ENCODE measurements at places on chromosomes 2 and 18. TPM values are rescaled to one million over a fixed set of nuclear protein-coding genes. Genes with fewer than 3 reads are reported as not detected.

CHST9 gene
- total RNA-seq, result not detected

CHMP1B gene
- 41.8 TPM for total RNA-seq

MLPH gene
- total RNA-seq, result 335 TPM

CEBPZOS gene
- total RNA-seq, result 37.4 TPM

SLC23A3 gene
- 0.29 TPM for total RNA-seq

RBKS gene
- total RNA-seq, result 8.4 TPM

SKOR2 gene
- total RNA-seq, result not detected

SERPINB13 gene
- total RNA-seq, result not detected

FBXO48 gene
- total RNA-seq, result 0.56 TPM

GALNT3 gene
- total RNA-seq, result not detected

TRAF3IP1 gene
- total RNA-seq, result 12.7 TPM

MATN3 gene
- total RNA-seq, result 17.0 TPM

LRRTM1 gene
- not detected for total RNA-seq

CCL20 gene
- 6.9 TPM for total RNA-seq
